Lower leg skin (tissue), 4 donors: ENCODE measurements at places on chromosomes 4 and X. TPM values are rescaled to one million over a fixed set of nuclear protein-coding genes. Genes with fewer than 3 reads are reported as not detected.

The MAGEB10 gene
- total RNA-seq = not detected

The C4orf51 gene
- total RNA-seq = not detected

The POU4F2 gene
- not detected for total RNA-seq

The PGAM4 gene
- not detected for total RNA-seq

The TIMM17B gene
- total RNA-seq = 41.0 TPM

The PLCXD1 gene
- total RNA-seq = 65.9 TPM

The ASMT gene
- not detected for total RNA-seq

The AADAT gene
- 1.1 TPM for total RNA-seq

The GPC4 gene
- 2.7 TPM for total RNA-seq

The SEC24B gene
- total RNA-seq = 26.0 TPM

The GRSF1 gene
- 56.7 TPM for total RNA-seq

The ODAM gene
- not detected for total RNA-seq

The MAML3 gene
- 21.2 TPM for total RNA-seq

The TMEM47 gene
- 19.2 TPM for total RNA-seq

The OTUD6A gene
- total RNA-seq = not detected

The ABCG2 gene
- total RNA-seq = 1.4 TPM

The AIMP1 gene
- total RNA-seq = 14.9 TPM

The NXF3 gene
- total RNA-seq = 1.7 TPM

The ARSJ gene
- 3.7 TPM for total RNA-seq
